ENCODE measurements at places on chromosomes 6 and 20.

DNA sequence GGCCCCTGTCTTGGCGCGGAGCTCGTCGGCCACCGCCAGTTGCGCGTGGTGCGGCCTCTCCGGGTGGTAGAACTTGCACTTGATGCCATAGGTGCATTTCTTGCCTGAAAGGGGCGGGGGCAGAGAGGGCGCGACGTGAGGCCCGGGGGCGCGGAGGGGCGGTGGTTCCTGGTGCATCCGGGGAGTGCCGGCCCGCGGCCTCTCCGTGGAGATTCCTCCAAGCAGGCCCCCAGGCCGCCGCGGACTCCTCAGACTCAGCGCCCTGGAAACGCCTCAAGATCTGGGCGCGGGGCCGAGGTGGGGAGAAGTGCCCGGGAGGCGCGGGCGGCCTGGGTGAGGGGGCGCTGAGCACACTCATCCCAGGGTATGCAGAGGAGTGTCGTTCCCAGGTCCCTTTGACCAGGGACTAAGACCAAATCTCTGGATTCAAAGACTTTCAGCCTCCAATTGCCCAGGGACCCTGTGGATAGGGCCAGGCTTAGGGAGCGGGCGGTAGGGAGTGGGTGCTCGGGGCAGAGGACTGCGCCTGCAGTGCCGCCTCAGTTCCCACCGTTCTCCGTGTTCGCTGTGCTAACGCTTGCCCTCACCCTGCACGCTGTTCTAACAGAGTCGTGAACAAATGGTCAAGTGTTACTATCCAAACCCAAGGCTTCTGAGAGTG is 33.3 kb downstream of the ZC3H12D start:
- no peak for DNase-seq

DNA sequence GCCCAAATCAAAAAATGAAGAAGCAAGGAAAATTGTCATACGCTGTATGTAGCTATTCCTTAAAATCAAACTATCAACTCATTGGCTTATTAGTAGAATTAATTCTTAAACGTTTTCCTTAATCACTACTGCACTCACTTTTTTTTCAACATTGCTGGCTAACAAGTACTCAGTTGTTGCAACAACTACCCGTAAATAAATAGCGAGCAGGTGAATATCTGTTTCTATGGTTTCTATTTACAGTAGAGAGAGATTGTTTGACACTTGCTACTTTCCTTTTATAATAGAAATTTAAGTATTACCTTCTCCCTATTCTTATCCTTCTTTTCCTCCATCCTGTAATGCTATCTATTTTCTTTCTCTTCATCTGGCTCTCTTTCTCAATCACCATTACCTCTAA is 25.1 kb downstream of the FRK start:
- DNase-seq: no peak

GRCh38 chr6:151627689-151628444 is 134.1 kb downstream of the CCDC170 start:
- DNase-seq: no peak

- no peak for DNase-seq
These were observed 84.6 kb upstream of the F13A1 start for GRCh38 chr6:6405031-6405430.

GRCh38 chr6:150325066-150325772 is 43.6 kb upstream of the IYD start:
- DNase-seq: no peak

- no peak for DNase-seq
These were observed 1075.5 kb downstream of the KHDRBS2 start for GRCh38 chr6:61210549-61210948.

DNA sequence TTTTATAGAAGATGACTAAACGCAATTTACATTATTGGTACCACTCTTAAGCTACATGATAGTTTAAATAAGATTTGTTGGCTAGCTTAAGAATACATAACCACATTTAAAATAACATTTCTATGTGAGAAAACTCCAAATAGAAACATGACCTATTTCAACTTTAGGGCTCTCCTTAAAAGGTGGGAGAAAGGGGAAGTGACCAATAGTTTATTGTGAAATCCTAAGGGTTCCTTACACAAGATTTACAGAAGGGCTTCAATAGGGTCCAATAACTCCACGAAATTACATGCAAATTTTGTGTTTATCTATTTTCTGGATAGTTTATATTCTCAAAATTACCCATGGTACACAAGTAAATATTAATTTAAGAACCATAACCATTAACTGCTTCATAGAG is 91.6 kb upstream of the DST start:
- DNase-seq: no peak

DNA sequence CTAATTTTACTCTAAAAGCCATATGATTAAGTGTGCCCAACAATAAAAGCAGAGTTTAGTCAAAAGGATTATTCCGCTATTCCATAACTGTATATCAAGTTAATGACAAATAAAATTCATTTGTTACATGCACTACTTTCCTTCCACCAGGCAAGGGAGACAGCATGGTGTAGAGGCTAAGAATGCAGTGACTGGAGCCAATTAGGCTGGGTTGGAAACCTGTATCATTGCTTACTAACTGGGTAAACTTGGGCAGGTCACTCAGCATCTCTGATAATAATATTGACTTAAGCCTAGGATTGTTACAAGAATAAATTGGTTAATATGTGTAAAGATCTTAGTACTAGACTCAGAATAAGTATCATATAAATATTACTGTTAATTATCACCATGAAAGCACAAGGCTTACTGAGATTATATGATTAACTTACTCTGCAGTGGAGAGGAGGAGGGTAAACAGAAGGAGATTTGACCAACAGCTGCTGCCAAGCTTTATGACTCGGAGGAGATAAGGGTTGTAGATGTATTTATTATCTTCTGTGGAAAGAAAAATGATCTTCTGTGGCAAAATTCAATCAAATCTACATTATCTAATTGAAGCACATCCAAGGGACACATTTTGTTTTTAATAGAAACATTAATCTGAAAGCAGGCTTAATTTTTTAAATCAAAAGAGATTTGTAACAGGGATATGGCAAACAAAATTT is 1459.9 kb downstream of the GRIK2 start:
- no peak for DNase-seq

DNA sequence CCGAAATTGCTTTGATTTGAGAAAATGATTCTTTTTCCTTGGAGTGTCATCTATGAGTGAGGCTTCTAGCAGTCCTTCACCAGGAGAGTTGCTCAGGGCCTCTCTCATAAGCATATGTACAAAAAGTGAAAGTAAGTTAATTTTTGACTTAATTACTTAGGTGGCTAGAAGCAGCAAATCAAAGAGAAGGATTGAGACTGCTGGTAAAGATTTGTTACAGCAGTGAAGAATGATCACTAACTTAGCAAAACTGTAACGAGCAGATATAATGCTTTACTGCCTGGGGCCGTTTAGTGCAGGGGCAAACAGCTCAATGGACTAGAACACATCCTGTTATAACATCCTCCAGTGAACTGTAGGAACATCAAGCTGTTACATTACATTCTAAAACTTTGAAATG is 167.8 kb upstream of the RIPOR2 start:
- no peak for DNase-seq

- DNase-seq: no peak
These were observed 71.1 kb upstream of the FOXQ1 start for GRCh38 chr6:1240766-1241318.

GRCh38 chr20:47748823-47749222 is 36.5 kb downstream of the SULF2 start:
- DNase-seq: no peak

GRCh38 chr6:100833972-100834574 is 47.1 kb downstream of the ASCC3 start:
- no peak for DNase-seq

DNA sequence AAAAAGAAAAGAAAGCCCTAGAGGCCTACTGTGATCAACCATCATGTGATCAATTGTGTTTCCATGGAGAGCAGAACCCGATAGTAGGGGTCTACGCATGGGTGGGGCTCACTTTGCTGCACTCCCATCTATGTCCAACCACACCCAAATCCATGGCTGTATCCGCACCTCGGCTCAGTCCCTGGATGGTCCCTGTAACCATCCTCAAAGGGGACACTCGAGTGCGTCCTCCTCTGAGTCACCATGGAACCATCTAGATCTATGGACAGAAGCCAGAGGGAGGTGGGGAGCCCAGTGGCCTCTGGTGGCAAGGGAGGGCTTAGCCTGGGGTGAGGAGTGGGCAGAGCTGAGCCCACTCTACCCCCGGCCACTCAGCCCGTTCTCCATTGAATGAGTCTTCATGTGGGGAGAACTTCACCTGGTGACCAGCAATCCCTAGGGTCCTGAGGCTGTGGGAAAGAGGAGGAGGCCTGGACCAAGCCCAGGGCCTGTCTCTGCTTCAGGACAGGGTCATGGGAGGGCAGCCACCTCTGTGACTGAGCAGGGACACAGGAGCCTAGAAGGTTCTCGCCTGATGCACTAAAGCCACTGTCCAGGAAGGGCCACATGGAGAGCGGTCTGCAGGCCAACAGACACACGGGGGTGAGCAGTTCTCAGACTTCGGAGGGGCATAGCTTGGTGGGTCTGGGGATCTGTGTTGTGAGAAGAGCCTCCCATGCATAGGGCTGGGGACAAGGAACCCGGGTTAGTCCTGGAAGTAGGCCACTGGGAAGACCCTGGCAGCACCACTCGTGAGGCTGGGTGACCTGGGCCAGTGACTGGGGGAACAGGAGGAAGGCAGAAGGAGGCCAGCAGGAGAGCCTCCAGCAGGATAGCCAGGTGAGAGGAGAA is 19.3 kb downstream of the RAET1L start:
- no peak for DNase-seq

- no peak for DNase-seq
These were observed 109.2 kb upstream of the RALGAPA2 start for GRCh38 chr20:20821484-20822260.

GRCh38 chr6:38364127-38364526 is 275.6 kb downstream of the BTBD9 start:
- no peak for DNase-seq

GRCh38 chr6:14144678-14145113 is 27.1 kb downstream of the CD83 start:
- DNase-seq: peak; percentile 15

DNA sequence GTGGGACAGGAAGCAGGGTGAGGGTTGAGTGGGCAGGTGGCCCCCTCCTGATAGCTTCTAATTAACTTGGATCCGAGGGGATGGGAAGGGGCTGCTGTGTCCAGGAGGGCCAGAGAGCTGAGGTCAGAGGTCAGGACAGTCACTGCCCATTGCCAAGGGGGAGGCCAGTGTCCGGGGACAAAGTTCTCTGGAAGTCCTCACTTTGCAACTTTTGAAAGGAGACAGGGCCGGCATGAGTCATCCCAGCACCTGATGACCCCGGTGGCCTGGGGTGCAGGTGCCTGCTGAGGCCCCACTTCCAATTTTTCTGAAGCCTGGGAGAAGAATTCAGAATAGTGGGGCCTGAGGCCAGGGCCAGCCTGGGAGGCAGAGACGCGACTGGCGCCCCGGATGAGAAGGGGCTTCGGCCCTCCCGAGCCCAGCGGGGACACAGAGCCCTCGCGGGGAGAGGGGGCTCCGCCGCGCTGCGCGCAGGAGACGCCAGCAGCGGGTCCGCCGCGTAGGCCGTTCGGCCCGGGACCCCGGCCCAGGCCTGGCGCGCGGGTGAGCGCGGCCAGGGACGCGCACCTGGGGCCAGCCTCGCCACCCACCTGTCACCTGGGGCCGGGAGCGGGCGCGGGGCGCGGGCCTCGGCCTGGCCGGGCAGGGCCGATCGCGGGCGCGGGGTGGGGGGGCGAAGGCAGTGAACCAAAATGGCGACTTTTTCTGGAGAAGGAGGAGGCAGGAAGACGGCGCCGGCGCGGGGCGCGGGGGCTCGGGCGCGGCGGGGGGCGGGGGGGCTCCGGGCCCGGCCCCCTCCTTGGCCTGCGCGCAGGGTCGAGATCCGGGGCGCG is 586 bp downstream of the ZNF512B start:
- DNase-seq: no peak

GRCh38 chr6:11410539-11411307 is 126.8 kb upstream of the TMEM170B start:
- no peak for DNase-seq

GRCh38 chr6:40163924-40164323 is 229.7 kb upstream of the MOCS1 start:
- no peak for DNase-seq

DNA sequence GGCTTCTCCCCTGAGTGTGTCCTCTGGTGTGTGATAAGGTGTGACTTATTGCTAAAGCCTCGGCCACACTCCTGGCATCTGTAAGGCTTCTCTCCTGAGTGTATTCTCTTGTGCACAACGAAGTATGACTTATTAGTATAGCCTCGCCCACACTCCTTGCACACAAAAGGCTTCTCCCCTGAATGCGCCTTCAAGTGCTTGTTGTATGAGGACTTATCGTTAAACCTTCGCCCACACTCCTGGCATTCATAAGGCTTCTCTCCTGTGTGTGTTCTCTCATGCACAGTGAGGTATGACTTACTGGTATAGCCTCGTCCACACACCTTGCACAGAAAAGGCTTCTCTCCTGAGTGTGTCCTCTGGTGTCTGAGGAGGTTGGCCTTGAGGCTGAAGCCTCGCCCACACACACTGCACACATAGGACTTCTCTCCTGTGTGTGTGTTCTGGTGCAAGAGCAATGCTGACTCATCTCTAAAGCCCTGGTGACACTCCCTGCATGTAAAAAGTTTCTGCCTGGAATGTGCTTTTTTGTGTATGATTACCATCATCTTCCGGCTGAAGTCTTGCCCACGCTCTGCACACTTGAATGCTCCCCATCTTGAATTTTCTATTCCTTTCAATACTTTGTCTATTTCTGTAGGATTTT is 20.4 kb downstream of the ZNF337 start:
- DNase-seq: no peak

DNA sequence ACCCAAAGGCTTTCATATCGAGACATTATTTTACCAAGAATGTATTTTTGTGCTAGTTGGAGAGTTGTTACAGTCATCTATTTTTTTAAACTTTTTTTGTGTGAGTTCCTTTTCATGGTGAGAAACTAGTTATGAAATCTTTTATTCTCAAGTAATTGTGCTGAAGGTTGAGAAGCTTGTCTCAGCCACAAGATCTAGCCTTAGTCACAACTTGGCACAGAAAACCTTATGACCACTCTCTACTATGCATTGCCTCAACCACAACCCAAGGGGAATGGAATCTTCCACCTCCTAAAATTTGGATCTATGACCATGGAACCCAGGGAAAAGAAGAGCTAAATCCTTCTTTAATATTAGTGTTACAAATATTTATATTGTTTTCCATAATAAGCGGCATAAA is 58.5 kb downstream of the HS3ST5 start:
- no peak for DNase-seq

GRCh38 chr6:150293423-150294173 is 75.2 kb upstream of the IYD start:
- DNase-seq: no peak

- no peak for DNase-seq
These were observed 82.1 kb downstream of the DLL1 start for GRCh38 chr6:170208651-170209353.

DNA sequence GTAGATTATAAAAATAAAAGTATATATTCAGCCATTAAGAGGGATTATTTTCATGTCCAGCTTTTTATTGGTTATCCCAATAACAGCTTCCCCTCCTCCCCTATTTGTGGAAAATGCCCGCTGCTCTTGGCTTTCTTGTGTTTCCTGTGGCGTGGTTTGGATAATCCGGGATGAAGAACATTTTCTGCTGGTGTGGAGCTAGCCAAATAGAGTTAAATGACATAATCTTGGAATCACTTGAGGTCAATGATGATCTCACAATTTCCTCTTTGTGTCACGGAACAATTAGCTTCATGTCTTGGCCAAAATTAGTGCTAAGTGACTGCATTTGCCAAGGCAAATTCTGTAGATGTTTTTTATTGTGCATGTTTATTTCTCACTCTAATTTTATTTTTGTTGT is 394.0 kb downstream of the LAMA2 start:
- no peak for DNase-seq

Measured in NCI-H1436 treated with DMSO at 0.1 percent for 48 hours (cell line).